ENCODE measurements at places on chromosomes 5 and 9.

DNA sequence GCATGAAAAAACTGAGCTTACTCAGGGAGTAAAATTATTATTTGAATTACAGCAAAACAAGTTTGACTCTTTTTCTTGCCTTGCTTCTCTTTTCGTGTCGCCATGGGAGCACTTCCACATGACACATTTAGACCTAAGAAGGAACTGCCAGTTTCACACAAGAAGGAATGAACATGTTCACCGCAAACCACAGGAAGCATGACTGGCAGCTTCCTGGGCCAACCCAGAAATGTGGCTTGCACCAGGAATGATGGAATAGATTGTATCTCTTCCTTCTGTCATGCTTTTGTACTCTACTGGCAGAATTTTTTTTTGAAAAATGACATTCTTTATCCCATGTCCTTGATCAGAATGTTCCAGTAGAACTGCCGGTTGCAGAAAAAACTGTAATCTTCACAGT lies 32.9 kb upstream of the MAN2A1 start:
- DNase-seq, result no peak

DNA sequence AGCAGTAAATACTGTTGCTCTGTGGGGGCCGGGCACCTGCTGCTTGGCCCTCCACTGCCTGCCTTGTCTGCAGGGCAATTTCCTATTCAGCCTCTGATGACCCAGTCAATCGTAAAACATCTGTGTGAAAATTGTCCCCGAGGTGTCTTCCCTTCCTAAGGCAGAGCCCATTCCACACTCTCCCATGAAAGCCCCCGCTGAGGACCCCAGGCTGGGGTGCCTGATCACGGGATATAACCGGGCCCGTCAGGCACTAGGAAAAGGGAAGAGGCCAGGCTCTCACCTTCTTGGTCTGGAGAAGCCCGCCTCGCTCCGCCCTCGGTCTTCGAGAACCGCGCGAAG lies 27.2 kb upstream of the SCGB3A1 start:
- DNase-seq, result no peak

- no peak for DNase-seq
Observed at GRCh38 chr9:77161966-77162365, 15.4 kb upstream of the VPS13A start.

DNA sequence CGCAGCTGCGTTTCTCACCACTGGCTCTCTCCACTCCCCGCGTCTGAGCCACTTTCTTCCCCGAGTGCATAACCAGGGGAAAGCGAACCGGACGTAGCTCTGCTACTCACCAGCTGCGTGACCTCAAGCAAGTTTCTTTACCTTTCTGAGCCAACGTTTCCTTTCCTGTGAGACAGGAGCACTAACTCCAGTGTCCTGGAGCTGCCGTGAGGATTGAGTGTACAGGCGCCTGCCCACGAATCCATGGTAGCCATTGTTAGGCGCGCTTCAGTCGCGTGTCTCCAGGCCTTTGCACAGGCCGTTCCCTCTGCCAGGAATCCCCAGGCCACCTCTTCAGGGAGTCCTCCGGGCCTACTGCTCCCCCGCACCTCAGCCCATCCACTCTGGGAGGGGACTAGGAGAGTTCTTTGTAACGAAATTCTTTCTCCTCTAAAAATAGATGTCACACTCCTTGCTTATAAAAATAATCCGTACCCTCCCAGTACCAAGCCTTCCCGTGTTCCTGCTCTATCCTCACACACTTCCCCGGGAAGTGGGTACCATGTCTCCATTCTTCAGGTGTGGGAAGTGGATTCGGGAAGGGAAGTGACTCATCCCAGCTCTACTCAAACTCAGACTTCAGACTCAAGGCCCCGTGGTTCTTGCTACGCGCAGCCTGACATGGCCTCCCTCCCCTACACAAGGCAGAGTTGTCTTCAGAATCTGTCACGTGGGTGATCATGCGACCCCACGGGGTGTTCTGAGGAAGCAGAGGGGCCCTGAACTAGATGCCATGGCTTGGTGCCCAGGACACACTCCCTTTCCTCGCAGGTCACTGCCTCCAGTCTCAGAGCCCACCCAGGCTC lies 16.1 kb upstream of the CRB2 start:
- DNase-seq, result no peak
